ENCODE measurements at places on chromosomes 6 and 20. TPM values are rescaled to one million over a fixed set of nuclear protein-coding genes. Genes with fewer than 3 reads are reported as not detected.
A peak's percentile ranks its signal among the peaks of the same experiment; 100 is the strongest.

GRCh38 chr6:11317885-11318771 lies 85.7 kb upstream of the NEDD9 start:
- peak; percentile 8 for DNase-seq
- H3K27me3 ChIP-seq, result no peaks in the 10 kb centered on the region
- no peaks in the 10 kb centered on the region for H3K4me1 ChIP-seq
- H3K4me3 ChIP-seq, result no peak overlapping the region
- H3K27ac ChIP-seq, result no peak overlapping the region

GRCh38 chr6:109925075-109925474 lies 53.0 kb upstream of the GPR6 start:
- H3K27ac ChIP-seq, result no peak overlapping the region
- no peaks in the 10 kb centered on the region for H3K4me1 ChIP-seq
- no peak for DNase-seq
- no peaks in the 10 kb centered on the region for H3K27me3 ChIP-seq
- no peaks in the 10 kb centered on the region for H3K36me3 ChIP-seq

DNA sequence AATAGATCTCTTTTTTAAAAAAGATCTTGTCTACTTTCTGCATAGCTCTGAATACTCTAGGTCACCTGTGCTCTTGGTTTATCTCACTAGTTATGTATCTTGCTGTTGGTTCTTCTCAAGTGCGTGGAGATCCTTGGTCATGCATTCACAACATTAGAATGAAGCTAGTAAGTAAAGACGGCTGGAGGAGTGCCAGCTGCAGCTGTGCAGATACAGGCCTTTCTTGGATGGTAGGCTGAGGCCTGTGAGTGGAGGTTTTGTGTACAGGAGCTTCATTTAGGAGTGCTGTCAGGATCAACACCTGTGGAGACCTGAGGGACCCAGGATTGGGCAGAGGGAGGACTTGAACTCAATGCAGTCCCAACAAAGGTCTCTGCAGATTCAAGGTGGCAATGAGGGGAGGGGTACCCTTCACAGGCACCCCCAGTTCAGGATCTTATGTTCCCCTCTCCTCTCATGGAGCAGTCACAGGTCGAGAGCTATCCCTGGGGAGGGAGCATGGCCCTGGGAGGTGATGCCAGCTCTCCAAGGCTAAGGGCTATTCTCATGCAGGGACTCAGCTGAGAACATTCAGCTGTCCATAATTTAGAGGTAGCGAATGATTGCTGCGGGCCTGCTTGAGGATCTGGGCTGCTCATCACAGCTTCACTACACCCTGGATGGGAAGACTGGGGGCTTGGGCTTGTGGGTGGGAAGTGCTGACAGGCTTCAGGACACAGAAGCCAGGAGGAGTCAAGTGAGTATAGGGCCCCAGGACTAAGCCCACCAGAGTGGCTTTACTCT lies 98.9 kb upstream of the ENPP5 start:
- H3K27ac ChIP-seq, result no peak overlapping the region
- H3K27me3 ChIP-seq, result no peaks in the 10 kb centered on the region
- H3K4me3 ChIP-seq, result no peak overlapping the region
- no peaks in the 10 kb centered on the region for H3K36me3 ChIP-seq
- DNase-seq, result no peak
- H3K4me1 ChIP-seq, result no peaks in the 10 kb centered on the region

- peak overlapping the region; percentile 33 for H3K4me3 ChIP-seq
- H3K4me1 ChIP-seq, result no peaks in the 10 kb centered on the region
- H3K36me3 ChIP-seq, result no peaks in the 10 kb centered on the region
- no peaks in the 10 kb centered on the region for H3K27me3 ChIP-seq
- no peak overlapping the region for H3K27ac ChIP-seq
Measured at GRCh38 chr6:159074120-159074684, 29.4 kb upstream of the TAGAP start.

GRCh38 chr20:53999077-53999476 lies 71.3 kb downstream of the BCAS1 start:
- H3K36me3 ChIP-seq, result no peaks in the 10 kb centered on the region
- no peaks in the 10 kb centered on the region for H3K4me1 ChIP-seq
- no peak overlapping the region for H3K4me3 ChIP-seq
- DNase-seq, result no peak
- no peaks in the 10 kb centered on the region for H3K27me3 ChIP-seq

GRCh38 chr6:30465595-30466306 lies 23.6 kb upstream of the HLA-E start:
- H3K27ac ChIP-seq, result no peak overlapping the region
- no peaks in the 10 kb centered on the region for H3K36me3 ChIP-seq
- H3K4me3 ChIP-seq, result no peak overlapping the region
- no peak for DNase-seq

DNA sequence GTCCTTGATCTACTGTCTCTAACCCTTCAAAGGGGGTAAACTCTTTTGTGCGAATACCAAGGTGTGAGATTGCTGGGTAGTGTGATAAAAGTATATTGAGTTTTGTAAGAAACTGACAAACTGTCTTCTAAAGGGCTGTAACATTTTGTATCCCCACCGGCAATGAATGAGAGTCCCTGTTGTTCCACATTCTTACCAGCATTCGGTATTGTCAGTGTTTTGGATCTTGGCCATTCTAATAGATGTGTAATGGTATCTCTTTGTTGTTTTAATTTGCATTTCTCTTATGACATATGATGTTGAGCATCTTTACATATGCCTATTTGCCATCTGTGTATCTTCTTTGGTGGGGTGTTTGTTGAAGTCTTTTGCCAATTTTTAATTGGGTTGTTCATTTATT lies 1090.7 kb downstream of the KIF16B start:
- H3K27ac ChIP-seq, result no peak overlapping the region
- H3K36me3 ChIP-seq, result no peaks in the 10 kb centered on the region
- H3K4me1 ChIP-seq, result no peaks in the 10 kb centered on the region
- H3K4me3 ChIP-seq, result no peak overlapping the region
- H3K27me3 ChIP-seq, result no peaks in the 10 kb centered on the region

GRCh38 chr6:43636308-43636659 lies 644 bp downstream of the MAD2L1BP start:
- no peaks in the 10 kb centered on the region for H3K27me3 ChIP-seq
- peak overlapping the region; percentile 87 for H3K4me3 ChIP-seq
- peak overlapping the region; percentile 84 for H3K27ac ChIP-seq
- no peak for DNase-seq
- H3K4me1 ChIP-seq, result peaks cover 7% of the 10 kb centered on the region

GRCh38 chr6:149974825-149975224 lies 11.1 kb downstream of the ULBP1 start:
- H3K27ac ChIP-seq, result no peak overlapping the region
- DNase-seq, result no peak
- H3K4me3 ChIP-seq, result no peak overlapping the region
- no peaks in the 10 kb centered on the region for H3K36me3 ChIP-seq

DNA sequence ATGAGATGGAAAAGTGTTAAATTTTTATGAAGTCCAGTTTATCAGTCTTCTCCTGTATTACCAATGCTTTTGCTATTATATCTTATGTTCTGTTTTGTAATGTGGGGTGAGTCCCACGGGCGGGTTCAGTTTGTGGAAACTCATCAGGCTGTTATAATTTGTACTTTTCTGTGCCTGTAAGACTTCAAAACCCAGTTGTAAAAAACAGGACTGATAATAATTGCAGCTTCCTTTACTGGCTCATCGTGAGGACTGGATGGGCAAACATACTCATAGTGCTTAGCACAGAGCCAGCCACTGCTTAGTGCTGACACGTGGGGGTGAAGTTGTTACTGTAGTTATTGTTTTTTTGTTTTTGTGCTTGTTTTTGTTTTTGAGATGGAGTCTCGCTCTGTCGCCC lies 45.6 kb downstream of the TGM2 start:
- no peak overlapping the region for H3K27ac ChIP-seq
- H3K27me3 ChIP-seq, result no peaks in the 10 kb centered on the region
- no peak overlapping the region for H3K4me3 ChIP-seq
- no peak for DNase-seq
- H3K4me1 ChIP-seq, result peaks cover 22% of the 10 kb centered on the region

DNA sequence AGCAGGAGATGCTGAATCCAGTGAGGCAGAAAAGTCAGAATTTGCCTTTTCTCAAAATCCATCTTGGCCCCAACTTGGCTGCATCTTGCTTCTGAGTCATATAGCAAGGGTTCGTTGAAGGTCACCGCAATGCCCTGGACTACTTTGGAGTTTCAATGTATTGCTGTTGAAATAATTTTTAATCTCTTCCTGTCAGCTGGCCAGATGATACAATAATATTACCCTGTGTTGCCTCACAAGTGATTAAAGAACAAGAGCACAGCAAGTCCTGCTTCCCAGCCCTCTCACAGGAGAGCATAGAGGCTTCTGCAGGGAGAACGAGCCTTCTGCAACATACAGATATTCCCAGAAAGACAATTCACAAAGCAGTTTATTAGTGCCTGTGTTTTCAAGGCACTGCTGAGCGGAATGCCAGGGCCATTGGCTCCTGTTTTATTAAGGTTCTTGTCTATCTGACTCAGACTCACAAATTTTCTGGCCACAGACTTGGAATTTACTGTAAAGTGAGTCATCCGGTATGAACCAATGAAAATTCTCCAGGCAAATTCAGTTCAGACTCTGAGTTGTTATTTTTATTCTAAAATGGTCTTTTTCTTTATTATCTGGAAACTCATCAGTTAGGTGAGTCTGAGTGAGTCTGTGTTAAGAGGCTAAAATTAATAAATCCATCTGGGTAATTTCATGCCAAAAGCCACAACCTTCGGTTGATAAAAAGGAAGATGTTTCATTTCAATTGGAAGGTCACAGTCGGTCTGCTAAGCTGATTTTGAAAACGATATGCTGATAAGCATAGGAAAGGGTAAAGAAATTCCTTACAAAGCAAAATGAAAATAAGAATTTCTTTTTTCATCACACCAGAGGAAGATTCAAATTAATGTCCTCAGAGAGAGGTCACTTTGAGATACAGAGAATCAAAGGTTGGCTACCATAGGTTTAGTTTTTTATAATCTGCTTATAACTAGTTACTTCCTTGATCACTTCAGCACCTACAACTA lies 289.4 kb upstream of the STXBP5 start:
- no peaks in the 10 kb centered on the region for H3K27me3 ChIP-seq
- peak overlapping the region; percentile 83 for H3K27ac ChIP-seq
- DNase-seq, result peak; percentile 84

GRCh38 chr6:14100138-14100537 lies 17.4 kb upstream of the CD83 start:
- H3K27me3 ChIP-seq, result no peaks in the 10 kb centered on the region
- no peaks in the 10 kb centered on the region for H3K36me3 ChIP-seq
- H3K27ac ChIP-seq, result no peak overlapping the region
- no peaks in the 10 kb centered on the region for H3K4me1 ChIP-seq
- no peak for DNase-seq
- H3K4me3 ChIP-seq, result no peak overlapping the region

DNA sequence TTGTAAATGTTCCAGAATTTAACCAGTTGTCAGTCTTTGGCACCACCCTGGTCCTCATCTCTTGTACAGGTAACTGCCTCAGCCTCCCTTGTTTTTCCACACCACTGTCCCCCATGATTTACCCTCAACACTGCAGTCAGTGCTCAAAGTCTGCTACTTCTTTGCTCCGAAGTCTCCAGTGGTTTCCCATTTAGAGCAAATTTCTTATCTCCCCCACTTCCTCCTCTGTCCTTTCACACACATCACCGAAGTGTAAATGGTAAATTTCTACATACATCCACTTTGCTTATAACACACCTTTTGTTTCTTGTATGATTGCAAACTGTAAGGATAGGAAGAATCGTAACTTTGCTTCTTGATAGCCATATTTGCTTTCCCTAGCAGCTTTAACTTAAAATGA lies 115.3 kb downstream of the JARID2 start:
- no peak overlapping the region for H3K4me3 ChIP-seq
- H3K27me3 ChIP-seq, result no peaks in the 10 kb centered on the region
- H3K36me3 ChIP-seq, result no peaks in the 10 kb centered on the region
- DNase-seq, result no peak
- H3K4me1 ChIP-seq, result peaks cover 21% of the 10 kb centered on the region

DNA sequence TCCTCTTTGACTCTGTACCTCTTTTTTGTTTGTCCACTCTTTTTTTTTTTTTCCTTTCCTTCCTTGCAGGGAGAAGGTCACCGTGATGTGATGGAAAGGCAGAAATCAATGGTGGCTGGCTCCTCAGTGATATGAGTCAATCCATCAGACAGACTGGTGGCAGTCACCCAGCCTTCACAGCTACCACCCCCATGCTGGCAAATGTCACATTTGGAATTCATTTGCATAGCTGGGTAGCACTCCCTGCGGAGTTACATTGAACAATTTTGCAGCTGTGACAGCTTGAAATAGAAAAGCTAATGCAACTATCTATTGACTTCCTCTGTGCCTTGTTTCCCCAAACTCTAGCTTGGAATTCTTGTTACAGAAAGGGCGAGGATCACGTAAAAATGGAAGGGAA lies 668.4 kb downstream of the C6orf118 start:
- no peak for DNase-seq
- H3K27ac ChIP-seq, result no peak overlapping the region
- no peaks in the 10 kb centered on the region for H3K4me1 ChIP-seq
- H3K4me3 ChIP-seq, result no peak overlapping the region

DNA sequence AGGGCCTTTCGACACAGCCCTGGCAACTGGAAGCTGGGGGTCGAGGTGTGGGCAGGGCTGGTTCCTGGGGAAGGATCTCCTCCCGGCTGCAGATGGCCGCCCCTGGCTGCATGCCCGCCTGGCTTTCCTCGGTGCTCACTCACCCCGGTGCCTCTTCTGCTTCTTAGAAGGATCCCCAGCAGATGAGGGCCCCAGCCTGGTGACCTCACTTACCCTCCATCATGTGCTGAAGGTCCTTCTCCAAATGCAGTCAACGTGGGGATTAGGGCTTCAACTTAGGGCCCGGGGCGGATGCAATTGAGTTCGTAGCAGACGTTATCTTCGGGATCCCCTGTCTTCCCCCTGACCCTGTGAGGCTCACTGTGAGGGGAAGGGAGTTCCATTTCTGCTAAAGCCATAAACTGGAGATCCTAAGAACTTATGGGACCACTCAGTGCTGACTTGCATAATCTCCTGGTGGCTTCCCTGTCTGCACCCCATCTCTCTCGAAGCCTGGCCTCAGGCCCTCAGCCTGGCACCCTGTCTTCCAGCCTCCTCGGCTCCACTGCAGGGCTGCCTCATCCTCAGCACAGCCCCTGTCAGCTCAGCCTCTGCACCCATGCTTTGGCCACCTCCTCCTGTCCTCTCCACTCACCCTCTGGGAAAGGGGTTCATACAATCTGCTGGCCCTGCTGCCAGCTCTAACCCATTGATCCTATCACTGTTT lies 92.6 kb downstream of the THBS2 start:
- peaks cover 5% of the 10 kb centered on the region for H3K4me1 ChIP-seq
- H3K36me3 ChIP-seq, result no peaks in the 10 kb centered on the region
- no peak overlapping the region for H3K27ac ChIP-seq
- H3K4me3 ChIP-seq, result no peak overlapping the region
- no peaks in the 10 kb centered on the region for H3K27me3 ChIP-seq

PFDN4 gene
- 71.5 TPM for total RNA-seq

COL12A1 gene
- total RNA-seq, result 23.5 TPM

ETV7 gene
- 1.0 TPM for total RNA-seq

WRNIP1 gene
- 78.8 TPM for total RNA-seq

CRIP3 gene
- not detected for total RNA-seq

SPATS1 gene
- total RNA-seq, result not detected

Measured in HCT116 (cell line).